ENCODE measurements at places on chromosomes 3 and 15.

- no peak for DNase-seq
Observed at GRCh38 chr15:97567411-97567810, 393.1 kb upstream of the ARRDC4 start.

GRCh38 chr15:97502038-97502437, 458.5 kb upstream of the ARRDC4 start:
- no peak for DNase-seq

- no peak for DNase-seq
Observed at GRCh38 chr15:99029341-99030144, 22.0 kb upstream of the PGPEP1L start.

DNA sequence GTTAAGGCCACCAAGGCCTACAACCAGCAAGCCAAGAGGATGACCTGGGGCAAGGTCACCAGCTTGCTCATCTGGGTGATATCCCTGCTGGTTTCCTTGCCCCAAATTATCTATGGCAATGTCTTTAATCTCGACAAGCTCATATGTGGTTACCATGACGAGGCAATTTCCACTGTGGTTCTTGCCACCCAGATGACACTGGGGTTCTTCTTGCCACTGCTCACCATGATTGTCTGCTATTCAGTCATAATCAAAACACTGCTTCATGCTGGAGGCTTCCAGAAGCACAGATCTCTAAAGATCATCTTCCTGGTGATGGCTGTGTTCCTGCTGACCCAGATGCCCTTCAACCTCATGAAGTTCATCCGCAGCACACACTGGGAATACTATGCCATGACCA, 3.6 kb downstream of the CXCR6 start:
- DNase-seq, result no peak

DNA sequence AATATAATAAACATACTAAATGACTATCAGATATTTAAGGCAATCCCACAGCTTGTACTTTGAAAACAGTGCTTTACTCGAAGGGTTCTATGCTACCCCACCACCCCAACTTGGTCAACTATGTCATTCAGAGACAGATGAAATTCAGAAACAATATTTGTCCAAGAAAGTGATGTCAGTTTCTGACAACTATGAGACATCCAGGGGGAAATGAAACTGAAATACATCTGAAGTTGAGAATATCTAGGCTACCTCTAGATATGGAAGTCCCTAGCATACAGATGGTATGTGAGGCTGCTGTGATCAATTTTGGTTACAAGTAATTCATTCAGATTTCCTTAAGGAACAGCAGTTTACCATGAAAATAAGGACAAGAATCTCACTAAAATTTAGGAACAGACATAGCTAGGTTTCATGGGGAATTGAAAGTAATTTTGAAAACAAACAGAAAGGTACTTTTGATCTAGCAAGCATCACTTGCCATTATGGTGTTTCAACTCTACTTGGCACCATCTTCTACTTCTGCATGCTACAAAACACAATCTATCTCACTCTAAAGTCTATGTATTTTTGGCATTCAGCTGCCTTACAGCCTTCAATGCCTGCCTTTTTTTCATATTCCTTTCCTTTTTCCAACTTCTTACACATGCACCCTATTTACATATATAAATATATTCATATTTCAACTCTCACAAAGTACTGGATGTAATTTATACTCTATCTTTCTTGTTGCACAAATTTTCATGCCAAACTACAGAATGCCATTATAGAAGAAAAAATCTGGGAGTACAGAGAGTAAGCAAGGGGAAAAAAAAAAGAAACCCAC, 21.7 kb downstream of the ATG3 start:
- DNase-seq, result no peak

DNA sequence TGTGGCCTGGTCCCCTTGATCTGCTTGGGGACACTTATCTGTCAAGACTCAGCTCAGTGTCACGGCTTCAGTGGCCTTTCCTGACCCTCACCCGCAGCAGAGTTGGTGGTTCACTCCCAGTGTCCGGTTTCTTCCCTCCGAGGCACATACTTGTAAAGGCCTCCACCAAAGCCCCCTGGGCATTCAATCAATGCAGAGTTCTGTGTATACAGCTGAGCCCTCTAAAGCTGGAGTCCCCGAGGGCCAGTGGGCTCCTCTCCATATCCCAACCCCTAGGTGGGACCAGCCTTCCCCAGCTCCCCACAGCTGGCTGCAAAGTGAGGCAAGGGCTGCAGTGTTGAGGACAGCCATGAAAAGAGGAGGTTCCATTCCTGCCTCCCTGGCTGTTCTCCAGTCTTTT, 70.9 kb upstream of the RGMA start:
- DNase-seq, result no peak

DNA sequence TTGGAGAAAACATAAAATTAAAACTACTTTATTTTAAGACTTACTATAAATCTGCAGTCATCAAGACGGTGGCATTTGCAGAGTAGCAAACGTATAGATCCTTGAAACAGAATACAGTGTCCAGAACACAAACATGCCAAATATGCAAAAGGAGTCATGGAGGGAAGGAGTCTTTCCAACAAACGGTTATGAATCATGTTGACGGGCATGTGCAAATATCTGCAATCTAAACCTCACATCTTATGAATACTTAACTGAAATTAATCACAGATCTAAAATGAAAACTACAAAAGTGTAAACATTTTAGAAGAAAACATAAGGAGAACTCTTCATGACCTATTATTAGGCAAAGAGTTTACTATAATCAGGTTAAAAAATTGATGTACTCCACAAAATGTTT, 69.4 kb downstream of the TFRC start:
- no peak for DNase-seq

- DNase-seq, result no peak
Observed at GRCh38 chr15:77854980-77855379, 222.3 kb upstream of the LINGO1 start.

- DNase-seq, result no peak
Observed at GRCh38 chr15:91668370-91668769, 185.1 kb upstream of the SLCO3A1 start.

DNA sequence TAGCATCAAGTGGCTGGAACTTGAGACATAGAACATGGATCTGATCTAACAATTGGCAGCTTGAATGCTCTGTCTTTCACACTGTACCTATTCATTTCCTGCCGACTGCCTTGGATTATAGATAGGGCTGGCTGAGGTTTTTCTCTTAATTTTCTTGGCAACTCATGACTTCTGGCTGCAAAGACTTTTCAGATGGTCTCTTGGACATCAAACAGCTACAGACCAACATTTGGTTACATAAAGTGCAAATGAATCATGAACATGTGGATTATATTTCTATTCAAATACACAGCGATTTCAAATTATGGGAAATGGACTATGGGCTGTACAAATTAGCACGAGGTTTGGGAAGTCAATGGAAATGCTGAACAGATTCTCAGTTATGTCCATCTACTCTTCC, 26.2 kb upstream of the IL16 start:
- DNase-seq, result no peak

GRCh38 chr15:88901508-88902220, 6.3 kb upstream of the HAPLN3 start:
- DNase-seq, result no peak

DNA sequence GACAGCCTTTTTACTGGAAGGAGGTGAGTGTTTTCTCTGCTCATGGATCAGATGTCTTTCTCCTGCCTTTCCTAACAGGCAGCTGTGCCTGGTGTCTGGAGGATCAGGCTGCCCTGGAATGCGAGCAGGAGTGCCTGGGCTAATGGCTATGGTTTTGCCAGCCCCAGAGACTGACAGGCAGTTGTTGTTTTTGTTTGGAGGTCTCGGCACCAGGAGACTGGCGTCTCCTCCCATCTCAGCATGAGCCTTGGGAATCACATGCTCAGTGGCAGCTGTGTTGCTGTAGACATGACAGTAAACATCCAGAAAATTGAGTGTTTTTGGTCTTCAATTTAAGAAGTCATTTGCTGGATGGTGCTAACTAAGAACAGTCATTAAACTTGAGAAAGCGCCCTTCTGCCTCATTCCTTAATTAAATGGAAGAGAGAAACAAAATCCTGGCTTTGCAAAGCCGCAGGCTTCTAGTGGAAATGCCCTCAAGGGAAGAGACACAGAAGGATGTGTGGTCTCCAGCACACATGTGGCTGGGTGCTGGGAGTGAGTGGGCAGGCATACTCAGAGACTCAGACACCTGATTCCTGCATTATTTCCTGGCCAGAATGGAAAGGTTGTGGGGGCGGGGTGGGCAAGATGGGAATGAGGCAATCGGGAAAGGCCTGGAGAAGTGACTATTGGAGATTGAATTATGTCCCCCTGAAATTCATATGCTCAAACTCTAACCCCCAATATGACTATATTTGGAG, 97.0 kb upstream of the NMNAT3 start:
- DNase-seq, result peak; percentile 83

- peak; percentile 13 for DNase-seq
Observed at GRCh38 chr3:129606636-129607390, at the start of gene PLXND1. Gene PLXND1, minus strand, starts transcription at chr3:129606676. Its CDS starts 37 bp downstream, at chr3:129606639.

DNA sequence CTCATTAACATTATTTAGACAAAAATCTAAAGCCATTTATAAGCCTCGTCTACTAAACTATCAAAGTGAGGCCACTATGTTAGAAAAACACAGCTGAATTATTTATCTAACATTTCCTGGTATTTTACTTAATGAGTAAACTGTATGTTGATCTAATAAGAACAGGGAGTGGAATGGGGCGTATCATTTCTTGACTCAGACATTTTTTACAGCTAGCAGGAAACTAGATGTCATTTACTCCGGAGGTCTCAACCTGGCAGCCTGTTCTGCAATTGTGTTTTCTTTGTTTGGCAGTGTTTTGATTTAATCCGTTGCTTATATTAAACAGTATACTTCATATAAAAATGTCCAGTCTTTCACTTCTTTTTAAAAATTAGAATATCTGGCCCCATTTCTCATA, 79.1 kb upstream of the ABI3BP start:
- no peak for DNase-seq

GRCh38 chr3:146503461-146504202, 34.3 kb upstream of the PLSCR2 start:
- DNase-seq, result no peak

DNA sequence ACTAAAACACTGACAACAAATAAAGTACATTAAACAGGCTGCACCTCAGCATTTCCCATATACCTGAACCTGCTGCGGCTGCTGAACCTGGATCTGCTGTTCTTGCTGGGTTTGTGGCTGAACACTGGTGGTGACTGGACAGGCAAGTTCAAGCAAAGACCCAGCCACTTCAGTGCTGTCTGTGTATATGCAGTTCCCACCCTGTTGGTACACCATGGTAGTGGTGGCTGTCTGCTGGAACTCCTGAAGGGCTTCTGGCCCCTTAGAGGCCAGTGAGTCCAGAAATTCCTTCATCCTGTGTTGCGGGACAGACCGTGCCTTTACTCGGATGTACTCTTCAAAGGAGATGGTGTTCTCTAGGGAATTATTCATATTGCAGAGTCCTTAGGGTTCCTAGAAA, 17.2 kb downstream of the QRICH1 start:
- no peak for DNase-seq

- DNase-seq, result no peak
Observed at GRCh38 chr15:64423970-64424369, 36.3 kb downstream of the TRIP4 start.

GRCh38 chr15:99404454-99404853, 153.2 kb downstream of the LRRC28 start:
- DNase-seq, result no peak

DNA sequence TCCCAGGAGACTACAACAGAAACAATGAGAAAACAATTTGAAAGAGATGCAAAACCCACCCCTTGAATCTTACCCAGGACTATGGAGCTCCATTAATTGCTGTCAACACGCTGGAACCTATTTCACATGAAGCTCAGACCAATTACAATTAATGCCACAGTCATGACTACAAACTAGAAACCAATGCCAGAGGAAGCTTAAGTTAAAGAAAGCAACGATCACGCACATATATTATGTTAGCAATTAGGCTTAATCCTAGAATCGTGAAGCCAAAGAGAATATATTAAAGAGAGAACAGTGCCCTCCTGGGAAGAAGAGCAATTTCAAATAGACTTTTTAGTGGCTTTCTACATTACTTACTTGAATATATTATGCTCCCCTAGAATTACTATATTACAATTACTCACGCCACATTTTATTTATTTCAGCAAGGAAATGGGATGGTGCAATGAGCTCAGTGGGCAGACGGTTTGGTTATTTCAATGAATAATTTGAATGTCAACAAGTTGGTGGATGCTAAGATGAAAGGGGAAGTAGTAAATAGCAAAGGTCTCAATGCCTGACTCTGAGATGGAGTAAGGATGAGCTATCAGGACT, 125.5 kb downstream of the GREM1 start:
- DNase-seq, result peak; percentile 21

DNA sequence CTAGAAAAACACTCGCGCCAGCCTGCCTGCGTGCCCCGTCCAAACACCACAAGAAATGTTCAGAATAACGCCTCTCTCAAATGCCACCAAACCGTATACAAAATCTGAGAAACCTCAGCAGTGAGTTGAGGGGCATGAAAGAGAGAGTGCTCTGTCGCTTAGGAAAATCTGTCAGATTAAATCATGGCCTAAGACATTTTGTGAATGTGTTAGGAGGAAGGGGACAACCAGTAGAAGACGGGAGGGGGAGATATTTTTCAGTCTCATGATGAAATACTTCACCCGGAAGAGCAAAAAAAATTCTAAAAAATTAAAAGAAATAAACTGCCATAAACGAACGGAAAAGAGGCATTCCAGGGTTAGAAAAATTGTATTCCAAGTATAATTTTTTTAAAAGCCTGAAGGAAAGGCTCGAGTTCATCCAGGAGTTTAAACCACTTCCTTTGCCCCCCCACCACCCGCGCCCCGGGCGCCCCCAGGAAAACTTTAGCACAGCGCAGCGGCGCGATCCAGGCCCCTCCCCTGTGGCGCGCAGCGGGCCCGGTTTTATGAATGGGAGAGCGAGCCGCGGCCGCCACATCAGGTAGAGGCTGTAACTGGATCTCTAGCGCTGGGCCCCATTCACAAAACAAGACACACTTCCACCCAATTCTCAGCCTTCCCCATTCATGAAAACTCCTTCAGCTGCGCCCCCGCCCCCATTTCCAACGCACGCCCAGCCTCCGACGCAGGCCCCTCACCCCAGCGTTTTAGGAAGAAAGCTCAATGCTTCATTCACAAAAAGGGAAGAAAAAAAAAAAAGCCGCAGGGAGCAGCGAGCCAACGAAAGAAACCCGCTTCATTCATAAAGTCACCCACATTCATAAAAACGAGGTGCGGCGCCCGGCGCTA, 1.4 kb downstream of the ETV5 start:
- peak; percentile 70 for DNase-seq

DNA sequence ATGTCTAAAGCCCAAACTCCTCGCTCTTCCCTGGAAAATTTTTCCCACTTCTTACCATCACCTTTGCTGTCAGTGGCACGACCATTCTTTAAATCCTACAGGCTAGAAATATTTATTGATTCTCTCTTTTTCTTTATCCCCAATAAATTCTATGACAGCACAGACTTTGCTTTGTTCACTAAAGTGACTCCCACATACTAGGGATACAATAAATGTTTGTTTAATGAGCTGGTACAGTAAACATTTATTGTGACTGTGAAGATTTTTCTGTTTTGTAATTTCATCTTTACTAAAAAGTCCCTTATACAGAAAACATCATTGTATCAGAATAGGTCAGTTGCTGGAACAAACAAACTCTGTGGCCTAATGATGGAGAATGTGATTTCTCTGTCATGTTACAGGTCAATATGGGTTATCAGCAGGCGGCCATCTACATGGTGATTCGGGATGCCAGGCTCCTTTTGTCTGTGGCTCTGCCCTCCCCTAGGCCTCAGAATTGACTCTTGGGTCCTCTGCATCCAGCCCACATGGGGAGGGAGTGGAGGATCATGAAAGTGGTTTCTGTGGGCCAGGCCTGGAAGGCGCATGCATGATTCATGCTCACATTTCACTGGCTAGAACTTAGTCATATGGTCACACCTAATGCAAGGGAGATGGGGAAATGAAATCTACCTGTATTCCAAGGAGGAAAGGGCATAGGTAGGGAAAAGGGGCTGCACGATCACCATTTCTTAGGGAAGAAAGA, 22.7 kb upstream of the KNG1 start:
- no peak for DNase-seq
